ENCODE measurements at places on chromosomes 2 and 18.

- DNase-seq: no peak
Measured at GRCh38 chr2:233844836-233845235, 9.5 kb downstream of the HJURP start.

DNA sequence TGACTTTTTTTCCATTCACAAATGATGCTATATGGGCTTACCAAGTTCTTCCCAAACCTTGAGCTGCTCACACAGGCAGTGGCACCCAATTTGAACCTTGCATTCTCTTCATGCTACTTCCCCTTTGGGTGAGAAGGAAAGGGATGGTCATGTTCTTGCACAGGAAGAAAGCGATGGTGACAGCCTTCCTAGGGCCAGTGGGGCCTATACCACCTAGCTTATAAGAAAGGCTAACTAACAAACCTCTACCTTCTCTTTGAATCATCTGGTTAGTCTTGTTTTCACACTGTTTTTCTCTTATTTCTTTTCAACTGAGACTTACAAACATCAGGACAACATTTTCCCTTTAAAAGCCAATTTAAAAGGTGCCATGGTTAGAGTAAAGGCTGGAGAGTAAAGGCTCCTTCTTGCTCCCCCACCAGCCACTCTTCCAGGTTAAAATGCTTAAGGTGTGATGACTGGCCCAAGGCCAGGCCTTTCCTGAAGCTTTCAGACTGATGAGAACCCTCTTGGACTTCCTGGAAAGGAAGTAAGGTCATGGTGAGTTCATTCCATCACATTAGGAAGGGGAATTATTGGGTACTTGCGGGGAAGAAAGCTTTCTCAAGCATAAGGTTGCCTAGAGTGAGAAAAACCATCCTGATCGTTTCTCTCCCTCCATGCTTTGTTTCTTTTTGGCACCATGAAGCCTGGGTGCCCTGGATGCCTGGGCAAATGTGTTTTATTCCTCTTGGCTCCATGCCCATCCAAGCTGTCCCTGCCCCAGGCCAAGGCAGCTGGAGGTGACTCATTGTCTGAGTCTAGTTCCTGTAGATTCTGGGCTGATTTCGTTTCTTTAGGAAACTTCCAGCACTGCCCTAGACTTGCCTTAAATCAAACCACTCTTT is 41.4 kb upstream of the ITGB6 start:
- no peak for DNase-seq

- DNase-seq: no peak
Measured at GRCh38 chr2:109129921-109130722, 1.1 kb downstream of the SH3RF3 start.

GRCh38 chr2:41924709-41925408 is 123.0 kb upstream of the PKDCC start:
- DNase-seq: no peak

DNA sequence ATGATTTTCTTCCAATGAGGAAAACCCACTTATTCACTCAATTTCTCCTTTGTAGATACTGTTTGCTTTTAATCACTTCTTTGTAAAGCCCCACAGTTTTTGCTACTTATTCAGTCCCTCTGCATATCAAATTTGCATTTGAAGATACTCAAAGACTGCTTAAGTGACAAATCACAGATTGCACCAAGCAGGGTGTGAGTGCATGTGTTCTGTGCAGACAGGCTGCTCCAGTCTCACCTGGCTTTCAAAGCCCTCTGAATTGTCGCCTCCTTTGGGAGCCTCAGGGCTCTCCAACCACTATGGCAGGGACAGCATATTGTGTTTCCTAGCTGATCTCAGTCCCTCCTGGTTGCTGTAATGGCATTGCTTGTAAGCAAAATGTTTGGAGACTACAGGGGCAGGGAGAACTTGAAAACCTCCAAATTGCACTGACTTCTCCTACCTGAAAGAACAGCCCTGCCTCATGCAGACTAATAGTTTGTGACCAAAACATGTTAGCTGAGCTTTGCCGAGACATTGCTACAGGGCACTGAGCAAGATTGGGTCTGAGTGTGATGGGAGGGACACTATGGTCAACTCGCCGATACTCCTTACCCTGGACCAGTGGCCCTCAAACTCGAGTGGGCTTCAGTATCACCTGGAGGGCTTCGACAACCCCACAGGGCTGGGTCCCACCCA is 96.8 kb downstream of the POLE4 start:
- no peak for DNase-seq

DNA sequence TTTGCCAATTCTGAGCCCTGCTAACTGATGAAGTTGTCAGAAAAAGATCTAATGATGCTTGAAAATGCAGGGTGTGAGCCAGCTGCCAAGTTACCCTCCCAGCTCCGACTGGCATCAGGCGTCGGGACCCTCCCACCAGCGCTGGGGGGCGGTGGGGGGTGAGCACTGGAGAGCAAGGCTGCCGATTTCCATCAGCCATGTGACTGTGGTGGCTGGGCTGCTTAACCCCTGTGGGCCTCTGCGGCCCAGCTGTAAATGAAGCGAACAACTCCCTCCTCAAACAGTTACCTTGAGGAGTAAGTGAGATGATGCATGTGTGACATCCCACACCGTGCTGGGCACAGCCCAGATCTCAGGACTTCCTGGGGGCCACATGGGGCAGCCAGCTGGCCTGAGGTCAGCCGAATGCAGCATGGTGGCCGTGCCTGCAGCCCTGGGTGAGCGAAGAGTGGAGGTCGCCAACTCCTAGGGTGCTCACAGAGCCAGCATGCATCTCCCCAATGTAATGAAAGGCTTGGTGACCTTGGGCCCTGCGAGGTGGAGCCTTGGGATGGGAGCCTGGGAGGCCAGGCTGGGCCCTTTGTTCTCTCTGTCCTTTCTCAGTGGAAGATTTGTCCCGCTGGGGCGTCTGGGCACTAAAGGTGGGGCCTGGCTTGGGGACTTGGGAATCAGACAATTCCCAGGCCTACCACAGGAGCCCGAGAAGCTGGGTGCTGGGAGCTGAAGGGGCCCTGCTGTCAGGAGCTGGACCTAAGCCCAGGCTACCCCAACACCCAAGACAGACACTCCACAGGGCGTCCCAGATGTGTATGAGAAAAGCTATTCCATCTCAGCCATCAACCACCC is 25.1 kb downstream of the CIB4 start:
- DNase-seq: no peak

DNA sequence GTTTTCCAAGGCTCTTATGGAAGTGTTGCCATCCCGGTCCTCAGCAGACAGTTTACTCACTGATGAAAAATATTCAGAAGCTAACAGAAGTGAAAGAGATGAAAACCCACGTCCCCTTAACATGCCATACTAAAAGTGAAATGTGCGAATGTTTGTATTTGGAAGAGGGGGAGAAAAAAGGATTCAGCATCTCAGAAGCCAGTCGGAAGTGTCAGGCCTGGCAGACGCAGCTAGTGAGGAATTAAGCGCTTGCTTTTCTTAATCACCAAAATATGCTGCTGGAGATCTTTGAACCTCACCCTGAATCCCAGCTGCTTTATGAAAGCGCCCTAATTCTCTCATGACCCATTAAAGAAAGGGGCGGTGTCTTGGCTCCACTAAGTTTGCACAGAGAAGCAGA is 653.7 kb downstream of the DCDC2C start:
- no peak for DNase-seq

GRCh38 chr2:134792186-134792585 is 46.2 kb upstream of the ACMSD start:
- no peak for DNase-seq

- DNase-seq: no peak
Measured at GRCh38 chr2:102253140-102253752, 58.1 kb upstream of the IL1RL1 start.

- no peak for DNase-seq
Measured at GRCh38 chr2:240742602-240743095, 51.0 kb downstream of the AQP12A start.

DNA sequence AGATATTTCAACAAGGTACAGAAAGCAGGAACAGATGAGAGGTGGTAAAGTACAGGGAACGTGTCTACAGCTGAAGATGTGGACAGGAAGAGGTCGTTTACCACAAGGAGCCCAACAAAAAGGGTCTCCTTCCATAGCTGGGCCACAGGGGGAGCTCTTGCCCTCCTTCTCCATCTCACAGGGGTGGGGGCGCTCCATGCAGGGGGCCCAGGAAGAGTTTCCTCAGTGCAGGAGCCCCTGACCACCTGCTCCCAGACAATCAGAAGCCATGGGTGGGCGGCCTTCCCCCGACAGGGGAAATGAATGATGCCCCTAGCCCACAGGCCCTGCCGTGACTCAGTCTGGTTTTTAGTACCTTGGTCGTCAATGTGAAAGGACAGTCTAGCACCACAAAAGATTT is 163.6 kb upstream of the ZNF516 start:
- no peak for DNase-seq

DNA sequence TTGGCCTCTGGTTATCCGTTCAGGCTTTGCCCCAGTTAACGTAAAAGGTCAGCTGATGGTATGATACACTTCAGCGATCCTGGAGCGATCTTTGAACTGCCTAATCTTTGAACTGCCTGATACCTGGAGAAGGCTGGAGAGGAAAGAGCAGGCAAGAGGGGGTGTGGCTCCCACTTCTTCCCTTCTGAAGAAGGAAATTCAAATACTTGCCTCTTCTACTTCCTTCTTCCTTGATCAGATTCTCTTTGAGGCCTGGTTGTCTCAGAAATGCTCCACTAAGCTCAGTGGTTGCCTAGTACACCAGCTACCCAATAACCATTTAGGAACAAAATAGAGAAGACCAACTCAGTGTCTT is 619 bp downstream of the GALM start:
- DNase-seq: no peak

DNA sequence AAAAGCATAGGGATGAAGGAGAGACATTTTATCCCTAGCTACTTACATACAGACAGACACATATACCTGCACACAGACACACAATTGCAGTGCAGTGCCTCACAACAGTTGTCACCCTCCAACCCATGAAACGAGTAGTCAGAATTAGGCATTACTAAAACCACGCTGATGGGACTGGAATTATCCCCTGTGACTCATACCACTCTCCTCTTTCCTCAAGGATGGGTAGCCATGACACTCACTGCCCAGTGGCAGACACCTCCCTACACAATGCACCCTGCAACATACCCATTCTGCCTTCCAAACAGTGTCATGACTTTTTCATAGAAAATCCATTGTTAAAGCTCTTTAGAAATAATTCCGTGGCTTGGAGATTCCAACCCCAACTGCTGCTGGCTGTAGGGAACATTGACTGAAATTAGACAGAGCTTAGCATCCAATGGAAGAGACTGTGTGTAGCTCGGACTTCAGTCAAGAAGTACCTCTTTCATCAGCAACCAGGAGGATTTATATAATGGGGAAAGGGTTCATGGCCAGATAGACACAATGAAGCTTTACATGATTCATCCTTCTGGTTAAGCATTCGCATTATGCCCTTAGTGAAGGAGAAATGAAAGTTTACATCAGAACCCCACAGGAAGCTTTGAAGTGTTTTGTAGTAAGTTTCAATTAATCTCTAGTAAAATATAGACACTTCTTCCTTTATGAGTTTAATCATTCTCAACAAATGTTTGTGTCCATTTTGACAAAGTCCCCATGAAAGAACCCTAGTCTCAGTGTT is 155.2 kb downstream of the FBXO15 start:
- DNase-seq: no peak

DNA sequence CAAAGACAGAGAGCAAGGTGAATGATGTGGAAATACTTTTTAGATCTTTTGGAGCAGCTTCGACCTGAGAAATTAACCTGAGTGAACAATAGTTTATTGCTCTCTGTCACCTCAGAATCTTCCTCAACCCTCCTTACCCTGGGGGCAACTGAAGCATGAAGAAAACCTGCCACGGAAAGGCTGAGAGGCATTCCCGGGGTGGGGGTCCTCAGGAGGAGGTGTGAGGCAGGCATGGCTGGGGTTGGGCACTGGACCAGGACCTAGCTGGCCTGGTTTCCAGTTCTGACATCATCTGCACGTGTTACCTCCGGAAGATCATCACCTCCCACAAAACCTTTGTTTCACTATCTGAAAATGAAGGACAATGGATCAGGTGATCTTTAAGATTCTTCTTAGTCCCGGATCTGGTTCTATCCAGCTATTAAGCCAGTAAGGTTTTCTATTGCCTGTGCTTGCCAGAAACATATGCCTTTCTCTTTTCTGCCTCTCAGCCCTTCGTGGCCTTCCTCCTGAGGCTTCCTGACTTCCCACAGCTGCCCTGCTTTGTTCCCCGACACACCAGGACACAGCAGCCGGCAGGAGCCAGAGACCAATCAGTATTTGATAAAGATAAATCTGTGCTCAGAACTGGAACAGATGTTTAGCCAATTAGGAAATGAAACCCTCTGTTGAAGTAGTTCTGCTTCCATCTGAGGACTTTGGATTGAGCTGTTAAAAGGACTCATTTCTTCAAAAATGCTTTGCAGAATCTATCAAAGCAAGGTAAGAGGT is 232.5 kb downstream of the TDRD15 start:
- no peak for DNase-seq

DNA sequence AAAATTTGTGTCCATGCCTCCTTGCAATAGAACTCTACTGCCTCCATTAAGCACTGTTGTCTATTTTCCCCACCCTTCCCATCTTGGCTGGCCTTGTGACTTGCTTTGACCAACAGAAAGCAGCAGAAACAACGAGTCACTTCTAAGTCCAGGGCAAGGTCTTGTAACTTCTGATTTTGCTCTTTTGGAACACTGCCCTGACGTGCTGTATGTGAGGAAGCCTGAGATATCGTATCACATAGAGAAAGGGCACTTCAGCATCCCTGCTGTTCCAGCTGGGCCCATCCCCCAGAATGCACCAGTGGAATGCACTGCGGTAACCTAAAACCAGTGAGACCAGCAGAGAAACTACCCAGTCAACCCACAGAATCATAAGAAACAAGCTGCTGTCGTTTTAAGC is 28.1 kb downstream of the NCKAP1 start:
- no peak for DNase-seq

- DNase-seq: no peak
Measured at GRCh38 chr2:85796341-85797262, 42.8 kb downstream of the ATOH8 start.

DNA sequence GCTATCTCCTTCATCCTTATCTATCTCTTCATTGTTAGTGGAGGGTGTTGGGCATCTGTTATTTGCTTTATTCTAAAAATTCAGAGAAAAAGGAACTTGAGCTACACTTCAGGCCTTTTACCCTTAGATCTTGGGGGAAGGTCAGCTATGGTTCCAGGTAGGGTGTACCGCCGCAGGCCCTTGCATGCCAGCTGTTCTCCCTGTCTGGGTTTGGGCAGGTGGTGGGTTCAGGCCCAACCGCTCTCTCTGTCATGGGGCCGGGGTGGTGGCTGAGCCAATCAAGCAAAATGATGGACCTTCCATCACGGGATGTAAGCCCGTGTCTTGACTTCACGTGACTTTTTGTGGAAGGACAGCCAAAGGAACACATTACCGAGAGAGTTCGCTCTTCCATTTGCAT is 231.1 kb downstream of the LDLRAD4 start:
- DNase-seq: no peak

GRCh38 chr2:215554689-215555498 is 119.0 kb upstream of the FN1 start:
- DNase-seq: no peak
